ENCODE measurements at places on chromosomes 2 and 18.

GRCh38 chr2:189633392-189633811 lies 27.9 kb upstream of the ASNSD1 start:
- DNase-seq: peak; percentile 30

DNA sequence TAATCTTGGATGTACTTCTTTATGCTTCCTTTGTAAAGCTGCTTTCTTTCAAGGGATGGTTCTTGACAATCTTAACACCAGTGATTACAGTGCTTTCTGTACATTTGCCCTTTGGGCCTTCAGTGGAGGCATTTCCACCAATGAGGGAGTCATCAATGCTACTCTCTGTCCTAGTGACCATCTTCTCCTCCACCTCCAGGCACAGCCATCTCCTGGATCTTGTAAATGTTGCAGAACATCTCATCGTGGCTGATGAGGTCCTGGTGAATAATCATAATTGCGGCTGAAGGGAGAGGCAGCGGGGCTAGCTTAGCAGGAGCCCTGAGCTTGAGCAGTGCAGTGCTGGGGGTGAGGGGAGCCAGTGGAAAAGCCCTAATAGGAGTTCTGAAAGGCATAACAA lies 32.5 kb downstream of the IDH1 start:
- no peak for DNase-seq

- DNase-seq: no peak
Measured at GRCh38 chr2:151976945-151977353, 121.9 kb downstream of the CACNB4 start.

DNA sequence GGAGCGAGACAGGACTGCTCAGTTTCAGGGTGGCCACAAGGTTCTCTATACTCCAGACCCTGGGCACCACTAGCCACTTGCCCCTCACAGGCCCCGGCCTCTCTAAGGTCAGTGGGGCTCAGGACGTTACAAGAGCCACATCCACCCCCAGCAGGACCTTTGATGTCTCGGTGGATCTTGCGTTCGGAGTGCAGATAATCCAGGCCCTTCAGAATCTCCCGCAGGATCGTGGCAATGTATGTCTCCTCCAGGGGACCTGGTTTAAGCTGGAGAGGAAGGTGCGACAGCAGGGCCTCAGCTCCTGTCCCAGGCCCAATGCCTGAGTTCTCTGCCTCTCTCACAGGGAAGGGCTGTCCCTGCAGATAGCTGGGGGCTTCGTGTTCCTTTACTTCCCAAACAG lies 8.4 kb downstream of the STK25 start:
- no peak for DNase-seq

DNA sequence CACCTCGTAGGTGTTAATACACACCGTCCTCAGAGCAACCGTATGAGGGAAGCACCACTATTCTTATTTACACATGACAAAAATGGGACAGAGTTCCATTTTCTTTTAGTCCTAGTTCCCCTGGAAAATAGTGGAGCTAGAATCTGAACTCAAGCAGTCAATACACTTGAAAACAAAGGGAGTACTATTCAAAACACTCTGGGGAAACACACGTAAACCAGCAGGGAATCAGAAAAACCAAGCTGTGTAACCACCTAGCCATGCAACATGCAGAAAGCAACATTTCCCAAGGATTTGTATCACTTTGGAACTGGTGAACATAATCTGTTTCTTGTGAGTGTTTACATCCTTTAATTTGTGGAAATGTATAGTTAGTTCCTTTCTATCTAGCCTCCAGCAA lies 208.2 kb downstream of the UBE2E3 start:
- no peak for DNase-seq

GRCh38 chr18:47404845-47405244 lies 153.4 kb upstream of the SKOR2 start:
- no peak for DNase-seq

DNA sequence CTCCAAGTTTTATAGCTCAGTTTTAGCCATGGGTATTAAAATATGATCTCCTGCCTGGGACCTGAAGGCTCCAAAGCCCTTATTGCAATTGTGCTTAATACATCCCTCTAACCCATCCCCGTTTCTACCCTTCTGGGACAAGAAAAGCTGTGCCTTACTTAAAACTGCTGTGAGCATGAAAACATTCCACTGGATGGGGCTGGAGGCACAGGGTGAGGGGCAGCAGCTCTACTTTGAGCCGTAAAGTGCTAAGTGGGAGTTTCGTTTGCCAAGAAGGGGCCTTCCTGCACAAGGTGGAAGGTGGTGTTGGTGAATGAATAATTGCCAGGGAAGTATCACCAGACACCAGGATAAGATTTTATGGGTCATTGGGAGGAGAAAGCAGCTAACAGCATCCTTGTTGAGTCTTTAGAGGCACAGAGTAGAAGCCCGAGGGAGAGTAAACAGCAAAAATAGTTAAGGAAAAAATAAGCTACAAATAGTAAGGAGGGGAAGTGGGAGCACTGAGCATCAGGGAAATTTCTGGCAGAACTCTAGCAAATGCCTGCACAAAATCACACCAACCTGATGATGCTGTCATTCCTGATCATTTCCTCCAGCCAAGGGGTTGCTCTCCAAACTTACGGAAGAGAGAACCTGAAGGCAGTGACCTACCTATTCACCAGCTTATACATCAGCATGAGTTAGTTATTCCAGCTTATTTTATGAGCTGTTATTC lies 218.4 kb downstream of the MREG start:
- no peak for DNase-seq

GRCh38 chr2:191885650-191886049 lies 38.8 kb upstream of the CAVIN2 start:
- DNase-seq: no peak

DNA sequence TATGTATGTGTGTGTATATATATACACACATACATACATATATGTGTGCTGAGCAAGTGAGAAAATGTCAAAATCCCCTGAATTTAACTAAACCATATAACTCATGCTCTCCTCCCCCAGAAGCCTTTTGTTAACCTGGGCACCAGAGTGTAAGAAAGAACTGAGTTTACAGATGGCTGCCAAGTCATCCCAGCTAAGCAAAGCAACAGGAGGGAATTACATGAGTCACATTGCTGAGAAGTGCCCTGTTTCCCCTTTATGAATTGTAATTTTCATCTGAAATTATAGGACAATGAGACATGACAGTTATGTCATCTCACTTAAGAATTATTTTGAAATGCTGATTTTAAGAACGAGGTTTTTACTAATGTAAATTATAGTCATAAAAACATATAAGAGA lies 29.9 kb downstream of the SCN7A start:
- DNase-seq: no peak

DNA sequence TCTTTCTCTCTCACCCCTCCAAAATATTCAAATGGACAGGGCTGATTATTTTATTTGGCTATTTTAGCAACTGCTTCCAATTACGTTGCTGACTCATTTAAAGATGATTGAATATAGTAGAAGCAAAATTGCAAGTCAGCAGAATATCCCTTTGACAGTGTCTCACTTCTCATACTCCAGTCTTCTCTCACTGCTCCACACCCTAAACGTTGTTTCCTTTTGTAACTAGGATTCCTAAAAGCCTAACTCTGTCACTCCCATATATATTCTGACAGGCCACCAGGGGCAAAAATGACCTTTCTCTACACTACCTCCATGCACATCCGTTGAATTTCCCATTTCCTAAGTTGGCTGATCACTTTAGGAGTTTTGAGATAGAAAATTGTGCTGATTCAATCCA lies 351.1 kb downstream of the RND3 start:
- DNase-seq: no peak

GRCh38 chr2:136527560-136527959 lies 237.8 kb upstream of the THSD7B start:
- DNase-seq: peak; percentile 31

- DNase-seq: no peak
Measured at GRCh38 chr2:157377861-157378260, 52.2 kb upstream of the ERMN start.

- DNase-seq: peak; percentile 25
Measured at GRCh38 chr18:69936191-69936558, 11.5 kb downstream of the CD226 start.

GRCh38 chr2:86787736-86788135 lies 3.0 kb downstream of the CD8A start:
- DNase-seq: no peak

DNA sequence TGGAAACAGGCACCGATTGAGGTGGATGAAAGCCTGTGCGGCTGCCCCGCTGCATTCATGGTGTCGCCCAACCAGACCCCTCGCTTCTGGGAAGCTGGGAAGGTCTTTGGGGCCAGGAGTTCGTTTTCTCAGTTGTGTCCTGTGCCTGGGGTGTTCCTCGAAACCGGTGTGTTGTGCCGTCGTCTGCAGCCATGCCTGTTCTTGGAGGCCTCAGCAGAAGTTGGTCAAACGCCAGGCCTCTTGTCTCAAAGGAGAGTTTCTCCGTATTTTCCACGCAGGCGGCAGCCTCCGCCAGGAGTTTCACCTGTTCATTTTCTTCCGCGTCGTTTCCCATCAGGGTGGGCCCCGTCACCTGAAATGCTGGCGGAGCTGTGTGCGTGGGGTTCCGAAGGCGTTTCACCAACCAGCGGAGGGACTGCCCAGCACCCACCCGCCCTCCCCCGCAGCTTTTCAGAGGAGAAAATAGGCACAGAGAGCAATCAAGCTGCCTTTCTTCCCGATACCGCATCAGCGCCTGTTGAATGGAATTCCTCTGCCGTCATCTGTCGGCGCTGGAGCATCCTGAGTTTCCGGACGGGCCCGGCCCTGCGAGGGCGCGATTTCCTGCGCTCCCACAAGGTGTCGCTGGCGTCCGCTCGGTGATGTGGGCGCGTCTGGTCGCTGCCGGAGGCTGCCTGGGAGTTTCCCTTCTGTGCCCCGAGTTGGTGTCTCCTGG lies 17.0 kb upstream of the NFATC1 start:
- DNase-seq: peak; percentile 85

Measured in activated naive CD4-positive, alpha-beta T cell treated with anti-CD3 and anti-CD28 coated beads, Interleukin-2, amount 10 ng/mL, durations not matched to agents 7 days and 5 days (primary cell).